ENCODE measurements at places on chromosomes 12 and 14.

- H3K4me1 ChIP-seq: no peaks in the 10 kb centered on the region
- H3K27ac ChIP-seq: no peak overlapping the region
- no peak for ATAC-seq
- no peak overlapping the region for H3K4me3 ChIP-seq
Measured at GRCh38 chr14:101058571-101058970, 155.0 kb upstream of the RTL1 start.

GRCh38 chr14:92673601-92674150 is 74.8 kb downstream of the LGMN start:
- peak overlapping the region; percentile 55 for H3K27ac ChIP-seq
- H3K4me3 ChIP-seq: no peak overlapping the region
- H3K27me3 ChIP-seq: no peaks in the 10 kb centered on the region
- H3K4me1 ChIP-seq: peaks cover 88% of the 10 kb centered on the region

DNA sequence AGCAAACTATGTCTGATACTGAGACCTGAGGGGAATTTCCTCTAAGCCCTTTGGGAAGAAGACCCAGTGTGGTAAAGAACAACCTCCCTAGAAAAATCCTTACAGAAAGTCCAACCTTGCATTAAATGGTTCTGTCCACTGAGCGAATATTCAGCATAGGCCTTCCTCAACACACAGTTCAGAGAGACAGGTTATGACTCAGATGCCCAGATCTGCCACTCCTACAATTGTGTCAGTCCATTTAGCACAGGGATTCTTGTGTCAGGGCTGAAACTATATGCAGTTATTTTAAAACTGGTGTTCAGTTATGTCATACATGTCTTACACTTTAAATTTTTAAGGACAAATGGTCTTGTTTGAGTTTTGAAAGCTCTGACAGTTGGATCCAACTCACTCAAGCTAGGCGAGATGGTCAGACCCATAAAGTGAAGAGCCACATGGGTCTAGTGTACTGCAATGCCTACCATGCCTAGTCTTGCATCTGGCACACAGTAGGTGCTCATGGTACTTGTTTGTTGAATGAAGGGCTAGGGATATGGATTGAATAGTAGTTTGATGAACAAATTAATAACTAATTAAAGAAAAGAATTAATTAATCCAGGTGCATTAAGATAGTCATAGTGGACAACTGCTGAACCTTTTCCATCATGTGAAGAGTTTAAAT is 207.5 kb upstream of the PWP1 start:
- no peak overlapping the region for H3K4me3 ChIP-seq
- no peaks in the 10 kb centered on the region for H3K36me3 ChIP-seq
- ATAC-seq: no peak
- peaks cover 14% of the 10 kb centered on the region for H3K4me1 ChIP-seq
- peaks cover 10% of the 10 kb centered on the region for H3K27me3 ChIP-seq
- no peak overlapping the region for H3K27ac ChIP-seq

DNA sequence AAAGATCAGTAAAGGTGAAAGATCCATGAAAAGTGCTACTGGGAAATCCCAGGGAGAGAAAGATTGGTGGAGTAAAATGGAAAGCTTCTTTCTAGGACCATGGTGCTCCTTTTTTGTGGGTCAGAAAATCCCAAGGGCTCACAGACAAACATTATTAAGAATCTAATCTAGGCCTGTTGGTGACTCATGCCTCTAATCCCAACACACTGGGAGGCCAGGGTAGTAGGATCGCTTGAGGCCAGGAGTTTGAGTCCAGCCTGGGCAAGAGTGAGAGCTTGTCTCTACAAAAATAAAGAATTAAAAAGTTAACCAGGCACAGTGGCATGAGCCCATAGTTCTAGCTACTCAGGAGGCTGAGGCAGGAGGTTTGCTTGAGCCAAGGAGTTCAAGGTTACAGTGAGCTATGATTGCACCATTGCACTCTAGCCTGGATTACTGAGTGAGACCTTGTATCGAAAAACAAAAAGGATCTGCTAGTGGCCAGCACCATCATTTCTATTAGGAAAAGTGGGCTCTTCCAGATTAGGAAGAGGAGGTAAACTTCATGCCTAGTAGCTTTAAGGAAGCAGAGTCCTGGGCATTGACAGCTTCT is 43.0 kb downstream of the TXNRD1 start:
- H3K36me3 ChIP-seq: no peaks in the 10 kb centered on the region
- ATAC-seq: no peak
- H3K4me1 ChIP-seq: no peaks in the 10 kb centered on the region
- no peak overlapping the region for H3K4me3 ChIP-seq
- no peak overlapping the region for H3K27ac ChIP-seq

DNA sequence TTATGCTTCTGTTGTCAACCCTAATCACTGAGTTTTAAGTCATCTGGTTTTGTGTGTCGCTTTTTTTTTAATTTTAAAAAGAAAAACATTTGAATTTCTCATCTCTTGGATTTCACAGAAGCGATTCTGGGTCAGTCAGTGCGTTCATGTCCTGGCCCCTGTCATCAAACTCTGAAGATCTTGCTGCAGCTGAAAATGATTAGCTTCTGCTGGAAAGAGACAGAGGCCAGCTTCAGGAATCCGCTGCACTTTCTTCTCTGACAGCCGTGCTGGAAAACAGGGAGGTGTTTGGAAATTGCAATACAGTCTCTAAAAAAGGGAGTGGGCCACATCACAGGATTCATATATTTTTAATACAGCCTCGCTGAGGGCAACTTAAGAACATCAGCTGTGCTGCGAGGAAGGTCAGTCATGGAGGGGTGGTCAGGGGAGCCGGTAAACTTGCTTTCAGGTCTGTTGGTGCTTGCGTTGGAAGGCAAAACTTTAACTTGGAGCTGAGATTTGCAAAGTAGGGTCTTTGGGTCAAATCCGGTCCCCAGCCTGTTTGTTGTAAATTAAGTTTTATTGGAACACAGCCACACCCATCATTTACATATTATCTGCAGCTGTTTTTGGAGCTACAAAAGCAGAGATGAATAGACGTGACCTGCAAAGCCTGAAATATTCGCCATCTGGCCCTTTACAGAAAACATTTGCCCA is 190.8 kb downstream of the AACS start:
- no peaks in the 10 kb centered on the region for H3K36me3 ChIP-seq
- ATAC-seq: no peak
- no peaks in the 10 kb centered on the region for H3K4me1 ChIP-seq
- peaks cover 22% of the 10 kb centered on the region for H3K27me3 ChIP-seq
- no peak overlapping the region for H3K27ac ChIP-seq

DNA sequence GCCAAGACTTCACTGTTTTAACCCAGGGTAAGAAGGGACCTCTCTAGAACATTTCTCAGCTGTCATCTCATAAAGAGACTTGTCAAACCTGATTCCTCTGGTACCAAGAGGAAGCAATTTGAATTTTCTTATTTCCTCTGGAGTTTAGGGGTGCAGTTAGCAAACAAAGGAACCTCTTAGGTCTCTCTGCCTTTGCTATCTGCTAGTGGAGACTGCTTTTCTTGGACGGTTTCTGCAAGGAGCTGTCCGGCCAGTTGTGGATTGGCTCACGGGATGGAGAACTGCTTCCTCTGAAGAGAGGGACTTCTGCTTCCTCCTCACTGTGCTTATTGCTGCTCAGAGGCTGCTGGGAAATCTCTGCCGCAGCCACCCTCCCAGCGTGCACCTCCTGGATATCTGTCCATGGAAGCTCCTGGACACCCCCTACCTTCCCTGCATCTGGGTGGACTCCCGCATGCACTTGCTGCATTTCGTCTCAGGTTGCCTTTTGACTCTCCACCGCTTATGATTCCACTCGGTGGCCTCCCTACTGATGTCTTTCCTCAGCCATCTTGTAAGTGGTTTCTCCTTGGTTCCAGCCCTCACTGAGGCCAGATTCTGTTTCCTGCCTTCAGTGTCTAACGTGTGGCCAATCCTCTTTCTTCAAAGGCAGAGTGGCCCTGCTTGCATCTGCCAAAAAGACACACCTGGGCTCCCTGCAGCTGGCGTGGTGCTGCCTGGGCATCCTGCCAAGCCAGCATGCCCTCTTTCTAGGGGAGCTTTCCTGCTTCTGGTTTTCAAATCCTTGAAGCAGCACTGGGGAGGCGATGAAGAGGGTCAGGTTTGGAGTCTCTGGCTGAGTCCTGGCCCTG is 187.3 kb downstream of the CHST11 start:
- peaks cover 84% of the 10 kb centered on the region for H3K4me1 ChIP-seq
- H3K27ac ChIP-seq: peak overlapping the region; percentile 79
- peak overlapping the region; percentile 68 for H3K4me3 ChIP-seq
- no peaks in the 10 kb centered on the region for H3K27me3 ChIP-seq
- ATAC-seq: peak; percentile 34
- peaks cover 53% of the 10 kb centered on the region for H3K36me3 ChIP-seq

DNA sequence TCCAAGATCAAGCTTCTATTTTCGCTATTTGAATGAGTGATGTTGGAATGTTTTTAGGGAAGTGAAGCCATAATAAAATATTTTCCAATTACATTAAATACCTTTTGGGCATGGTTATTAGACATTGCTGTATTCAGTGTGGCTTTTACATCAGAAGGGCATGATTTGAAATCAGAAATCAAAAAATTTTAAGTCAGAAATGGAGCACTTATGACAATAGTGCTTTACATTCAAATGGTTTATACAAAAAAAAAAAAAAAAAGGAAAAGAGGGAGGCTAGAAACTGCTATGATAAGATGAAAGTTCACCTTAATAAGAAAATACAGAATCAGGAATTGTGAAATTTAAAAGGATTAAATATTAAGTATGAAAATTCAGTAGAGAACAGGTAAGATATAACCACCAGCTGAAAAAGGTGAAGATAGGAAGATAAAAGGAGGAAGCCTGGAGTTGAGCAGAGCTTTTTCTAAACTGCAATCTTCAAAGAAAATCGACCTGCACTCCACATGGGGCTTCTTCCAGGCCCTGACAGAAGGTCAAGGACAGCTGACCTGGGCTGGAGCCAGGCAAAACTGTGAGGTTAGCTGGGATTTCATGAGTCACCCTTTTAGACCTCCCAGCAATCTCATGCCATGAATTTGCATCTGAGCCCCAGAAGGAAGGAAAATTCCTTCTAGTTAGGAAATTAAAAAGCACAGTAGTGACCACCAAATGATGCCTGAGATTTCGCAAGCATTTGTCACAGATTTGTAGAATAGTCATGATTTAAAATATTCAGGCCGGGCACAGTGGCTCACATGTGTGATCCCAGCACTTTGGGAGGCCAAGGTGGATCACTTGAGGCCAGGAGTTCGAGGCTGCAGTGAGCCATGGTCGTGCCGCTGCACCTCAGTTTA is 23.4 kb upstream of the BMP4 start:
- no peak overlapping the region for H3K4me3 ChIP-seq
- H3K4me1 ChIP-seq: no peaks in the 10 kb centered on the region
- no peaks in the 10 kb centered on the region for H3K27me3 ChIP-seq
- H3K27ac ChIP-seq: no peak overlapping the region

Data from stimulated activated memory B cell treated with anti-CD40 and anti-IgM and Interleukin-4, amounts not matched to agents 10 μg/mL and 1 μg/mL and 100 μg/mL, for 72 hours (primary cell).